Muscle of back (tissue), 13 donors: ENCODE measurements at places on chromosomes 3 and 15. TPM values are rescaled to one million over a fixed set of nuclear protein-coding genes. Genes with fewer than 3 reads are reported as not detected.

- no peak for DNase-seq
These were observed 56.8 kb downstream of the CPN2 start for GRCh38 chr3:194294199-194294894.

SCN5A gene
- polyA plus RNA-seq, result 3.0 TPM

TMEM207 gene
- not detected for polyA plus RNA-seq

- DNase-seq, result no peak
These were observed 1096.9 kb upstream of the ALCAM start for GRCh38 chr3:104269771-104270170.

CATSPER2 gene
- 2.6 TPM for polyA plus RNA-seq

DNA sequence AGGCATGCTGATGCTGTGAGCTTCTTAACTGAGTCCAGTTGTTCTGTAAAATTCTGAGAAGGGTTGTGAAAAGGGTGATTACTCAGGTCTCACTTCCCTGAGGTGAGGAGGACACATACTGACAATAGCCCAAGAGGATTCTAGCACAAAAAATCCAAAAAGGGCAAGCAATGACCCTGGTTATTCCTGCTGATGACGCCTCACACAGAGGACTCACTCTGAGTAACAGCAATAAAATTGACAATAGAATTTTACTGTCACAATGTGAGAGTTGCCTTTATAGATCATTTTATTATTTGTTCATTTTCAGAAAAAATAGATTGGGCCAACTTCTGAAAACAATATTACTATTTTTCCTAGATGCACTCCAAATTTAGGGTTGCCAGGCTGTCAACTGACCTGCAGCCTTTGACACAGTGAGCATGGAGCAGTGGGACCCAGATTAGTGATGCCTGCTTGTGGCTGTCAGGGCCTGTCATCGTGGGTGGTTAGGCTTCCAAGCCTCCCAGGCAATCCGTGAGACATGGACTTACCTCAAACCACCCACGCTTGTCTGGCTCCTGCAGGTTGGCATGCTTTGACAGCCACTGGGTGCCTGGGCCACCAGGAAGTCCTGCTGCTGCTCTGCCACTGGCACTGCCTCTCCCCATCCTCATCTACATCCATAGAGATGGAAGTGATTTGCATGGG is 396.0 kb upstream of the THBS1 start:
- DNase-seq, result no peak

- no peak for DNase-seq
These were observed 65.2 kb upstream of the UBE2E1 start for GRCh38 chr3:23740517-23740965.

SLC12A6 gene
- 22.3 TPM for polyA plus RNA-seq
